ENCODE measurements at places on chromosomes 13 and 19.
A peak's percentile ranks its signal among the peaks of the same experiment; 100 is the strongest.

DNA sequence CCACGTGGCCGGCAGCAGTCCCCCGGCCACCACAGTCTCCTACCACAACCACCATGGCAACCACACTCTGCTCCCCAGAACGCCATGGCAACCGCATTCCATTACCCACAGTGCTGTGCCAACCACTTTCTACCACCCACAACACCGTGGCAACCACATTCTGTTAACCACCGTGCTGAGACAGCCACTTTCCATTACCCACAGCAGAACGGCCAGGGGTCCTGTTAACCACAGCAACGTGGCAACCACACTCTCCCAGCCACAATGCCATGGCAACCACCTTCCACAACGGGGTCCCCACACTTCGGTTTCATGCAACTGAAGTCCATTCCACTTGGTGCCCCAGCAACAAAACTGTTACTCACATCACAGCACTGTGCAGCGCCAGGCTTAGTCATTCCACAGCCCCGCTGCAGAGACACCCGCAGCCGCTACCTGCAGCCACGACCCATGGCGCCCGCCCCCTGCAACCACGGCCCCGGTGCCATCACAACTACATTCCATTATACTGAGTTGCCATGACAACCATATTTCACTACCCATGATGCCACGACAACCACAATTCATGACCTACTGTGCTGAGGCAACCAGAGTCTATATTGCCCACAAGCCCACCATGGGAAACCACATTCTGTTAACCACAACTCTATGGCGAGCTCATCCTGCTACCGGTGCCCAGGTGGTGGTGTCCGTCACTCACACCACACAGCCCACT lies 10.0 kb downstream of the DPF1 start:
- DNase-seq = no peak

DNA sequence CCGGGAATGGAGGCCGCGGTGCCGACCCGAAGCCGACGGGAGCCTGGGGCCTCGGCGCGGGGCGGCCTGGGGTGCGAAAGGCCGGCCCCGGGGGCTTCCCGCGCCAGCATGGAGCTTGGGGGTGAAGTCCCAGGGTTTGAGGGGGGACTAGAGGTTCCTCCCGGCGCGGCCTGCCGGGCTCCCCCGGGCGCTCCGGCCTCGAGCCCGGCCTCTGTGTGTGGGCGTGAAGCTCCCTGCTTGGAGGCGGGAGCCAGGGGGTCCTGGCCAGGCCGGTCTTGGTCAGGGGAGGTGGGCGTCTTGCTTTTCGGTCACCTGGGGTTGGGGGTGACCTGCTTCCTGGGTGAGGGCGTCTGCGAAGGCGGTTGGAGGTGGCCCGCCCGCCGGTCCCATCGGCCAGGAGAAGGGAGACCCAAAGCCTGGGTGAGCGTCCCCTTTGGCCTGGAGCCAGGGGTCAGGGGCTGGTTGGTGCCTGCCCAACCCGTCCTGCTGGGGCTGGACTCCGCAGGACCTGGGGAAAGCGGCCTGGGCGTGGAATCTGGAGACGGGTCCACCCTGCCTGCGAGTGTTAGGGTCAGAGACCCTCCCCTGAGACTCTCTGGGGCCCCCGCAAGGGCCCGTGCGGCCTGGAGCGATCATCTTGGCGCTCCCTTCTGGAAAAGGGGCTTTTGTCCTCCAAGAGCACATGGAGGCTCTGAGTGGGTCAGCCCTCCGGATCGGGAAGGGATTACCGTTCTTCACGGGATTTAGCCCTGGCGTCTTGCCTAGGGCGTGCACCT lies 535 bp downstream of the BSG start:
- peak; percentile 72 for DNase-seq

DNA sequence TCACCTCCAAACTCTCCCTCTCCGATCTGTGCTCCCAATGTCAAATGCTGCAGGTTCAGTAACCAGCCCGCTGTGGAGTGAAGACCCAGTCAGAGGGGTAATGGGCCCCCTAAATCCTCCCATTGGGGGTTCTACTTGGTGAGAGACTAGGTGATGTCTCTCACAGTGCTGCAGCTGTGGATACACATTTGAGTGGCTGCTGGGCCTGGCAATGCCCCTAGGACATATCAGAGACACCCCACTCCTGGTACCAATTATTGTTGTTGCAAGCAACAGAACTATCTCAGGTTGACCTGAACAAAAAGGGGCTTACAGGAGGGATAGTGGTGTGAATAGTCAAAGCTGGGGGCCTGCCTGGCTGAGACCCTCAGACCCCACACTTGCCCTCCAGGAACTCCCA lies 4.6 kb downstream of the MATK start:
- no peak for DNase-seq

- DNase-seq = peak; percentile 80
These were observed 64.1 kb downstream of the ZNF429 start for GRCh38 chr19:21569494-21569865.

GRCh38 chr13:106417467-106418110 lies 117.9 kb downstream of the EFNB2 start:
- DNase-seq = no peak
